ENCODE measurements at places on chromosomes 3 and 15.

DNA sequence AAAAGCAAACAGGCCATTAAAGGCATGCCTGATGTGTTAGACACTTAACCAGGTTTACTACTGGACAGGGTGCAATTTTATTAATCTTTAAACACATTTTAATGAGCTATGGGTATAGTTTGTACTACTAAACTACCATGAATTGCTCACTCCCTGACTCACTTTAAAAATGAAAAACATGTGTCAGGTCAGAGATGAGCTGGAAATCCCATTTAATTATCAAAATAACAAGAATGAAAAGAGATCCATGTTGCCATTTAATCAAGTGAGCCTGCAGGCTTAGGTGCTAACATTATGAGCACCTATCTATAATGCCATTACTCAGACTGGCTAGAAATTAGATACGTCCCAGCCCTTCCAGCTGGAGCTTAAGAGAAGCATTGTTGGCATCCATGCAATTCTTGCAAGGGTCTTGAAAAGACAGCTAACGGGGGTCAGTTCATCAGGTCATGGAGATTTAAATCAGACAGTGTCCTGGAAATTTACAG is 224.4 kb downstream of the THRB start:
- DNase-seq, result no peak

DNA sequence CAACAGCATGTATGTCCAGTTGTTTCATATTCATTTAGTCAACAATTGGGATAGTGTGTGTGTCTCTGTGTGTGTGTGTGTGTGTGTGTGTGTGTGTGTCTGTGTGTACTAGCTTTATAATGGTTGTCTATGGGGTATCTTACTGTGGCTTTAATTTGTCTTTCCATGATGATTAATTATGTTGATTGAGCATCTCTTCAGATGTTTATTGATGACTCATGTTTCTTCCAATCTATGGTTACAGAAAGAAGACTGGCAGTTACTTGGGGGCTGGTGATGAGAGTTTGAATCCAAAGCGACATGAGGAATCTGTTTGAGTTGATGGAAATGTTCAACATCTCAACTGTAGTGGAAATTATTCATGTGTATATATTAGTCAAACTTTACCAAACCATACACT is 440.1 kb downstream of the ZNF385D start:
- no peak for DNase-seq

DNA sequence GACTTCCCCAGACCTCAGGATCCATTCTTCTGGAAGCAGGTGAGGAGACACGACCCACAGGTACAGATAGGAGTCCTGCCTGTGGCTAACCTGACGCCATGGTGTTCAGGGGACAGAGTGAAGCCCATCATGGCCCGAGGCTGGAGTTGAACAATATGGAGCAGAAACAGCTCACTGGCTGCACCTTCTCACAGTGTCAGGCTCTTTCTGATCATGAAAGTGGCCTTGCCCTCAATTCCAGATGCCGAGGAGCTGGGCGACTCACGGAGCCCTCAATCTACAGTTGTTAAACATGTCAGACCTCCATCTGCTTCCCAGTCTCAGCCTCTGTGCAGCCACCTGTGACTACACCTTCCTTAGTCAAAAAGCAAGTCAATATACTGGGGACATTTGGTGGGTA is 110.8 kb upstream of the SMAD3 start:
- DNase-seq, result no peak

DNA sequence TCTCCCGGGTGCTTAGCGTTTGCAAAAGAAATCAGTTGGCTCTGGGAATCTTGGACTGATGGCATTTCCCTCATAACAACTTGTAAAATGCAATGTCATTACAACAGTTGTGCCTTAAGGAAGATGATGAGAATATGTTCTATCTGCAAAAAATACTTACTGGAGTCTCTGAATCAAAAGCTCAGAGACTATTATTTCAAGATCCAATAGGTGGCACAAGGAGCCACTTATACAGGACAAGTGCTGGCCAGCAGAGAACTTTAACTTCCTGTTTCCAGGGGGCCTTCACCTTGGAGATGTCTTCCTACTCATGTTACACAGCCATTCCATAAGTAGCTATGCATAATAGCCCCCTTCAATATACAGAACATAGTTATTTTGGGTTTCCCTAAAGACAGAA is 8.9 kb upstream of the RPS27L start:
- no peak for DNase-seq

- DNase-seq, result no peak
Measured at GRCh38 chr15:38882221-38882620, 317.6 kb upstream of the RASGRP1 start.

- no peak for DNase-seq
Measured at GRCh38 chr15:29939404-29939803, 117.1 kb upstream of the TJP1 start.

- no peak for DNase-seq
Measured at GRCh38 chr15:52731732-52732470, 52.7 kb upstream of the ATOSA start.

DNA sequence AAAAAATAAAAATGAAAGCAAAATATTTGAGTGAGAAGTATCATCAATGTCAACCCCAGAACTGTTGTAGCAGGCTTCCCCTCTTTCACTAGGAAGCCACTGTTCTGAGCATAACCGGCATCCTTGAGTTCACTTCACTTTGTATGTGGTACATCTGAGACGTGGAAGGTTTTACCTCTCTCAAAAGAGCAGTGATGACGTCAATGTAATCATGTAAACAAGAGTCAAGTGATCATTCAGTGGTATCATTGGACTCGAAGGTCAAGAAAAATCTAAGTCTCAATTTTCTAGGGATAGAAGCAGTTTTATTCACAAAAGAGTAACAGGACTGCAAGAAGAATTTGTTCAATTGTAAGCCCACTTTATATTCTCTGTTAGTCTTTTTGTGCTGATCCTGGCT is 339.8 kb upstream of the THRB start:
- no peak for DNase-seq

DNA sequence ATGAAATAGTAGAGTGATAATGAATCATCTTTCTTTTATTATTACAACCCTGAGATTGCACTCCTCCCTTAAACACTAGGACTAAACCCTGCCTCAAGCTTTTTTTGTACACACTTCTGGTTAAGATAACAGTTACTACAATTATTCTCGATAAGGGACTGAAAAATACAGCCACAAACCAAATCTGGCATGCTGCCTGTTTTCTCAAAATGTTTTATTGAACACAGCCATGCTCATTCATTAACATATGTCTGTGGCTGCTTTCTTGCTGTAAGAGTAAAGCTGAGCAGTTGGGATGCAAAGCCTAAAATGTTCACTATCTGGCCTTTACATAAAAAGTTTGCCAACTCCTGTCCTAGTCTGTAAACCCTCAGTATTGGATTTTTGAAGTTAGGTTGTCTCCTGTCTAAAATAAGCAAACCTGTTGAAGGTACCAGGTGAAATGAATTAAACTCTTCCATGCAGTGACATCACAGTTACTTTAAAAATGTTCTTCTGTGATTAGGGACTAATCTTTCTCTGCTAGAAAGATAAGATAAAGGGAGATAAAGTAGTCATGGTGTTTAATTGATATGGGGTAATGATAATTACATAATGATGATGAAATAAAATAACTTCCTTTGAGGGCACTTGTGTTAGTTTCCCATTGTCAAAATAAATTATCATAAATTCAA is 218.2 kb downstream of the STXBP5L start:
- no peak for DNase-seq

DNA sequence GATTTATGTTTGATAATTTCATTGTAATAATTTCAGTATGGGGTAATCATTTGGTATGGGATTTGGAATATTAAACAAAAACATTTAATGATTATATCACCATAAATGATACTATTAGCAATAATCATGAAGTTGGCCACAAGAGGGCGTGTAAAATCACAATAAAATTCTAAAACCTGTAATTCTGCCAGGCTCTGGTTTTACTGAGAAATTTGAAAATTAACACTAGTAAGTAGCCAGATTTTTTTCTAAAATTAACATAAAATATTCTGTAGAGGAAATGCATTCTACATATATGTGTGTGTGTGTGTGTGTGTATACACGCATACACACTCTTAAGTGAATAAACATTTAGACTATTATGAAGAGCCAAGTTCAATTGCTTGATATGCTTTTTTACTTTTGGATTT is 40.5 kb downstream of the FEZF2 start:
- peak; percentile 22 for DNase-seq

GRCh38 chr3:149247008-149247710 is 25.5 kb upstream of the CP start:
- no peak for DNase-seq

GRCh38 chr3:136189859-136190617 is 6.1 kb downstream of the MSL2 start:
- no peak for DNase-seq

GRCh38 chr3:55624238-55624637 is 137.1 kb upstream of the WNT5A start:
- DNase-seq, result no peak

DNA sequence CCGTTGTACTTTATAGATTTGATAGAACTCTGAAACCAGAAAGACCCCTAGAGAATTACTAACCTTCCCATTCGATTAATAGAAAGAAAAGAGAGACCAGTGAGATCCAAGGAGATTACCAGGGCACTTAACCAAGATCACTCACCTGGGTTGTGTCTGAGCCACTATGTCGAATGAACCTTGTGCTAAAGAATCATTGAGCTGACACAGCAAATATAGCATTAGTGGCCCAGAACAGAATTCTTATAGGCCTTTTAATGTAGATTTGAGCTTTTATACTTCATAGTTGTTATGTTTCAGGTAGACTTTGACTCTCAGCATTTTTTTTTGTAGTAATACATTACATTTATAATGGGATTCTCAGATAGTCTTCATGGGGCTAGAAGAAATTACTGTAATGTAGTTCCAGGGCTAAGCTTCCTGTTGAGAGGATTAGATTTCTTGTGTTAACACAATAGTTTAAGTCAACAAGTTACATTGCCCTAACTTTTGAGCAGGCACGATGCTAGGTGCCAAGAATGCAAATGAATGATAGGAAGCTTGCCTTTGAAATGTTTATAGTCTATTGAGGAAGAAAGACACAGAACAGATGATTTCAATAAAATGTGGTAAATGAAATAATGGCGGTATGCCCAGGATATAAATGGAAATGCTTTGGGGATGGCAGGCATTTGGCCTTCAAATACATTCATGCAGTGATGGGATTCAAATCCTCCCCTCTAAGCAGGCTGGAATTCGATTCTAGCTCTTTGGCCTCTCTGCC is 24.4 kb upstream of the ABHD10 start:
- no peak for DNase-seq

DNA sequence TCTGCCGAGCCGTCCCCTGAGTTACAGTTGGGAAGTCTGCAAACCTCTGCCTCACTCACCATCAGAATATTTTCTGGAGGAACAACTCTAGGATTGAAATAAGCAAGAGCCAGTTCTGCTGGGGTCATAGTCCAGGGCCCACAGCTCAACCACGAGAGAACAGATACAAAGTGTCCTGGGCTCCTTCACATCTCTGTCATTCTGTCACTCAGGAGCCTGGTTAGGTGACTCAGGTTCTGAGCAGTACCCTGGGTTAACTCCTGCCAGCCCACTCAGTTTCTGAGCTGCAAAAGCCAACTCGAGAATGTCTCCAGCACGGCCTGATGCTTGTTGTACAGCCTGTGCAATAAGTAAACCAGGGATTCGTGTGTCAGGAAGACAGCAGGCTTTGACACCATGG is 155.7 kb downstream of the SLCO3A1 start:
- DNase-seq, result no peak

GRCh38 chr15:49656734-49657133 is 35.9 kb downstream of the DTWD1 start:
- DNase-seq, result no peak

DNA sequence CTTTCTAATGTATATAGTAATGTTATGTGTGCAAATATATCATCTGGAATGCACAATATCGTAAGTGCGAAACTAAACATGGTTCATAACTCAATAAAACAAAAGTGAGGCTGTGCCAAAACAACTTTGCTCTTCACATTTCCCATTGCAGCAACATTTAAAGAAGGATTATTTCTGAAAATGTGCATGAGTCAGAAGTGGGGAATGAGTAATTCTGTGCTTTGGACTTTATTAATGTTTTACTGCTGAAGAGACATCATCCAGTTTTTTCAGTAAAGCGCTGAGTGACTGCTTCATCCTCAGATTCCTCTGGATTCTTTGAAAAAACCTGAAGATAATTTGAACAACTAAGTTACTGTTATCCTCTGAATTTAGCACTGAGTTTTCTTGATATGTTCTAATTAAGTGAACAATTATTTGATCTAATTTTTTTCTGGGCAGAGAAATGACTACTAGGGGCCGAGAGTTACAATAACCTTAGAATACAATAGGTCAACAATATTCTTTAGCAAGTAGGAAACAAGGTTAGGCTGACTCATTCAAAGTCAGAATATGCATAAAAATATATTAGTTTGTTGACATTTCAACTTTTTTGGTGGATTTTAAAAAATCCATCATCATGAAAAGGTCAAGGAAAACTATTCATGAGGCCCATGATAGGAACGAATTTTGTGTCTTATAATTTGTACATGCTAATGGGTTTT is 20.0 kb upstream of the PLCL2 start:
- peak; percentile 84 for DNase-seq
